Omental fat pad (tissue), 4 donors: ENCODE measurements at places on chromosomes 3 and 15. TPM values are rescaled to one million over a fixed set of nuclear protein-coding genes. Genes with fewer than 3 reads are reported as not detected.

The AHSG gene
- total RNA-seq: not detected

GRCh38 chr3:123789160-123789559 lies 95.0 kb downstream of the MYLK start:
- no peak for DNase-seq

- no peak for DNase-seq
These were observed 96.6 kb upstream of the CBLB start for GRCh38 chr3:105965384-105965783.

DNA sequence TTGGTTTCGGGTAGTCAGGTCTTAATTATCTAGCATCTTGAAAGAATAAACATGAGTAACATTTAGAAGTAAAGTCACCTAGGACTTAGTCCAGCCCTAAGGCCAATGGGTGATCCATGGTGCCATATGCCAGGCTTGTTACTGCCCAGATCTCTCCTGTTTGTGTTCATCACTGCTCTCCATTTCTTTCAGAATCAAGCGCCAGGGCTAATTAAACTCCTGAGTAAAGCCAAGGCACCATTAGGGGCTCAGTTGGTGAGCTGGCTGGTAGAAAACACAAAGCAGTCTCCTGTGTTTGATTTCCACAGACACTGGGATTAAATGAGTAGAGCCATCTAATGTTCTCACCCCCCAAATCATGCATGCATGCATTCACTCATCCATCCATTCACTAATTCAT lies 11.3 kb downstream of the CYP19A1 start:
- no peak for DNase-seq

DNA sequence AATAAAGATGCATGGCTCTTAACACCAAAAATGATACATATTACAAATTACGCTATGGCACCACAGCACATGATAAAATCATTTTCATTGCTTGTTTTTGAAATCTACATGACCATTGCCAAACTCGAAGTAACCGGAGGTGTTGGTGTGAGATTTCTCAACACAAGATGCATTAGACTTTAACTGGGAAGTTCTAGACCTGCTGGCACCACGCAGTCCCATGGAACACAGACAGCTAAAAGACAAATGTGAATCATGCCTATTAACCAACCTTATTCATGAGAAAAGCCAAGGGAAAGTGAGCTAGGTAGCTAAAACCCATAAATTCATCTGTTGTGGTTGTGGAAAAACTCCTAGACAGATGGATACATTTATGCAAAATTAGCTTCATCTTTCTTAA lies 595.4 kb downstream of the FOXP1 start:
- DNase-seq: no peak

DNA sequence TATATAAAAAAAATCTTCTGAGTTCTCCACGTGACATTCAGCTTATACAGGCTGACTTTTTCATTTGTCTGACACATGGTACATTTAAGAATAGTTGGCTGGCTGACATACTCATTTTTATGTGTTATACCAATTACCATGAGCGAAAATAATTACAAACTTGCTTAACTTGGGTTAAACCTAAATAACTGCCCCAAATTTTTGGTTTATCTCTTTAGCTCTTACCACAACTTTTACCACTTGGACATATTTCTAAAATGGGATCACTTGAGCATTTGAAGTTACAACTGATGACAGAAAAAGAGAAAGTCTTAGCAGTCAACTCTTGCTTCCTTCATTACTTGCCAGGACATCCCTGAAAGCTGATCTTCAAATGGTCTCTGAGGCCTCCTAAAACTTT lies 618.1 kb downstream of the RBMS3 start:
- DNase-seq: no peak

- no peak for DNase-seq
These were observed 432.4 kb upstream of the AZI2 start for GRCh38 chr3:28781053-28781452.

- no peak for DNase-seq
These were observed 401.5 kb upstream of the GOLIM4 start for GRCh38 chr3:168497183-168497582.

- DNase-seq: no peak
These were observed 137.3 kb downstream of the SSR3 start for GRCh38 chr3:156417559-156418132.

GRCh38 chr15:63203451-63204090 lies 14.2 kb downstream of the RAB8B start:
- DNase-seq: no peak
